ENCODE measurements at places on chromosomes 11 and 22.

DNA sequence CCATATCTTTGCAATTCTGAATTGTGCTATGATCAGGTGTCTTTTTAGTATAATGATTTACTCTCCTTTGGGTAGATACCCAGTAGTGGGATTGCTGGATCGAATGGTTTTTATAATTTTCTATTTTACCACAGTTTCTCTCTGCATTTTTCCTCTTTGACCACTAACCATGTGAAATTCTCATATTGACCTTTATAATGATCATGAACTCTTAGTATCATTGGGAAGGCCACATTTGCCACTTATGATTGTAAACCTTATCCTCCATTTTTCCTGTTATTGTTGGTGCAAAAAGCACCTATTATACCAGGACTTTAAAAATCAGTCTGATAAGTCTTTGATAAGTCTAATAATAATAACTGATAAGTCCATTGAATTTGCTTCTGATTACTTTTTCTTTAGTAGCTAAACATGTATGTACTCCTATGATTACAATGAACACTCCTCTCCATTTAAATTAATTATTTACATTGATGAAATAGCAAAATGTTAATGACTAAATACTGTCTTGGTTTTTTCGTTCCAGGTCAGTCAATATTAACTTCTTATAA is 9.6 kb downstream of the NEAT1 start:
- no peak for DNase-seq

- no peak for DNase-seq
Measured at GRCh38 chr11:57356268-57356667, 18.1 kb downstream of the P2RX3 start.

- DNase-seq: no peak
Measured at GRCh38 chr11:129352676-129353075, 23.0 kb upstream of the BARX2 start.

DNA sequence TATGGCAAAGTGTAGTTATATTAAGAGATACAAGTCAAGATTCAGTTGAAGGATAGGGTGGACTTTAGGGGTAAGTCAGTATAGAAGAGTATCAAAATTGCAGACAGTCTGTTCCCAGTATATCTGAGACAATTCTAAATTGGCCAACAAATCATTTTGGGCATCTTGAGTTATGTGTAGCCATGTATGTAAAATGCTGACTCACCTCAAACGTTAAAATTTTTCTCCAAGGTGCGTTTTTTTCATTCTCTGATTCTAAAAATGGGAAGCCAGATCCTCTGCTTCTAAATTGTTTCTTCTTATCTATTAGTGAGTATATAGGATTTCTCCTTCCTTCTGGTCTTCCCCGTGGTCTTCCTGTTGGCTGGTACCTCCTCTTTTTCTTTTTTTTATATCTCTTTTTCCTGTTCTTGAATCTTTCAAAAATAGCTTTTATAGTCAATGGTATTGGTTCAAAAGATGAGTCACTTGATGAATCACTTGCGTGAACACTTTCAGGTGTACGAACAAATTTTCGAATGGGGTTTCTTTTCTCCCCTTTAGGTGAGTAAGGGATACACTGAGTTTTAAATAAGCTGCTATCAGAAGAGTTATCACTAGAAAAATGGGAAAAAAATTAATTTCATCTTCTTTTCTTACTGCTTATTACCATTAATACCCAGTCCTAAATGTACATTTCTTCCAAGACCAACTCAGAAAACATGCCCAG is 3.2 kb downstream of the TAF1D start:
- no peak for DNase-seq

GRCh38 chr11:95095858-95096587 is 6.4 kb downstream of the ENDOD1 start:
- no peak for DNase-seq

DNA sequence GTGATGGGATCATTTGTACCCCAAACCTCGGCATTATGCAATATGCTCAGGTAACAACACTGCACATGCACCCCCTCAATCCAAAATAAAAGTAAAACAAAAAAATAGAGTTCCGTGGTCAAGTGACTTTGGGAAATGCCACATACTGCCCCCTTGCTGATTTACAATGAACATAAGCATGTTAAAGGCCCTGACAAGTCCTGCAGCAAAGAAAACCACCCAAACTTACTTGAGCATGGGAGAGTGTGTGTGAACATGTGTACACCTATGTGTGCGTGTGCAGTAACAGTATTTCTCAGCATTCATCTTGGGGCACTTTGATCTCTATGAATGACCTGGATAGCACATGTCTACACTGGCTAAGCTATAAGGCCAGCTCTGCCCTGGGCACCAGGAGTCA is 15.8 kb upstream of the IGSF22 start:
- no peak for DNase-seq

GRCh38 chr22:46237453-46238124 is 12.5 kb downstream of the CDPF1 start:
- DNase-seq: no peak

DNA sequence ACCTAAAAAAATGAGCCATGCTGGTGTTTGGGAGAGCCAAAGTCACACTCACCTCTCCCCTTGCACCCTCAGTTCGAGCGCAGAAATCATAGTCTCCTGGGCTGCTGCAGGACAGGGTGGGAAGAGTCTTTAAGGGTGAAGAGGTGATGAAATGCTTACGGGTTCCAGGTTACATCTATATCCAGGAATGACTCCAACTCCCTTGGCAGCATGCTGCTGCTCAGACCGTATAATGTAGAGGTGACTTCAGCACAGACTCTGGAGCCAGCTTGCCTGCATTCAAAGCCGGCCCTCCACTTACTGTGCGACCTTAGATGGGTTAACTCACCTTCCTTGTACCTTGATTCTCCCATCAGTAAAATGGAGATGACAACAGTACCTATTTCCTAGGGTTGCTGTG is 17.3 kb upstream of the PKNOX2 start:
- no peak for DNase-seq

GRCh38 chr11:6315811-6316425 is 4.4 kb downstream of the CAVIN3 start:
- no peak for DNase-seq

DNA sequence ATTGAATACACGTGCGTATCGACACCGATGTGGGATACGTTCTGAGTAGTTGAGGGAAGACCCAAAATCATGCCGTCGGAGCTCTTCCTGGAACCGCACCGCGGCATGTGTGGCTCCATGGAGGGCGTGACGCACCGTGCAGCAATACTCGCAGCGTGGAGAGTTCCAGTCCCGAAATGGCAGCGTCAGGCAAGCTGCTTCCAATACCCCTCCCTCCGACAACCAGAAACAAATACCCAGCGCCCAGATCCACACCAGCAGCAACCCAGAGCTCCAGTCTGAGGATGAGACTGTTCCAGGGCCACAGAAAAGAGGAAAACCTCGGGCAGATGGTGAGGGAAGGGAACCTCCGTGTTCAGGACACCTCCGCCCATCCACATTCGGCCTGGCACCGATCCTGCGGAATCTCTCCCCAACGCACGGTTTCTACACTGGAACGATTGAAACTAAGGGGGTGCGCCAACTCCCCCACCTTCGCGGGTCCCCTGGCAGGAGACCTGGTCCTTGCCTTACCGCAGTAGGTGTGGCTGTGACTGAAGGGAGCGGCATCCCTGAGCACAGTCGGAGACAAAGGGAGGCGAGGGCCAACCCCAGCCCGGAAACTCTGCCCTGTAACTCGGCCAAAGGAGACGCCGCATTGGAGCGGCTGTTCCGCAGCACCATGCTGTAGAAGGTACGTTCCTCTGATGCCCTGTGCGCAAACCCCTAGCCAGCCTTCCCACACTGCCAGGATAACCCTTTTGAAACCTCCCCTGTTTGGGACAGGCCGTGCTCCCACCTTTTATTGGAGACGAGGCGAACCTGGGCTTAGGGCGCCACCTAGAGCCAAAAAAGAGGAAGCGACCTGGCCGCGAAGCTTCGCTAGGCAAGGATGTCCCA is 28.2 kb downstream of the DBX1 start:
- no peak for DNase-seq

DNA sequence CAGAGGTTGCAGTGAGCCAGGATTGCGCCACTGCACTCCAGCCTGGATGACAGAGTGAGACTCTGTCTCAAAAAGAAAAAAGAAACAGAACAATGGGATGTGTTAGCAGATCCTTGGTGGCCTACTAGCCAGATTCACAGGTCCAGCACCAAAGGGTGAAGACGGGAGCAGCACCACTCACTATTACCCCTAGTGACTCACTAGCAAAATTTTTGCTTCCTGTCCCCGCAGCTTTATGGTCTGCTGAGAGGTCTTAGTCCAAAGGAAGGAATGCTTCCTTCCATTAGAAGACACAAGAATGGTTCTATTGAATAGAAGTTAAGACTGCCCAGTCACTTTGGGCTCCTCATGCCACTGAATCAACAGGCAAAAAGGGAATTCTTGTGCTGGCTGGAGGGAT is 35.9 kb upstream of the NUP50 start:
- no peak for DNase-seq

GRCh38 chr11:118108513-118108912 is 21.8 kb upstream of the SMIM35 start:
- no peak for DNase-seq

DNA sequence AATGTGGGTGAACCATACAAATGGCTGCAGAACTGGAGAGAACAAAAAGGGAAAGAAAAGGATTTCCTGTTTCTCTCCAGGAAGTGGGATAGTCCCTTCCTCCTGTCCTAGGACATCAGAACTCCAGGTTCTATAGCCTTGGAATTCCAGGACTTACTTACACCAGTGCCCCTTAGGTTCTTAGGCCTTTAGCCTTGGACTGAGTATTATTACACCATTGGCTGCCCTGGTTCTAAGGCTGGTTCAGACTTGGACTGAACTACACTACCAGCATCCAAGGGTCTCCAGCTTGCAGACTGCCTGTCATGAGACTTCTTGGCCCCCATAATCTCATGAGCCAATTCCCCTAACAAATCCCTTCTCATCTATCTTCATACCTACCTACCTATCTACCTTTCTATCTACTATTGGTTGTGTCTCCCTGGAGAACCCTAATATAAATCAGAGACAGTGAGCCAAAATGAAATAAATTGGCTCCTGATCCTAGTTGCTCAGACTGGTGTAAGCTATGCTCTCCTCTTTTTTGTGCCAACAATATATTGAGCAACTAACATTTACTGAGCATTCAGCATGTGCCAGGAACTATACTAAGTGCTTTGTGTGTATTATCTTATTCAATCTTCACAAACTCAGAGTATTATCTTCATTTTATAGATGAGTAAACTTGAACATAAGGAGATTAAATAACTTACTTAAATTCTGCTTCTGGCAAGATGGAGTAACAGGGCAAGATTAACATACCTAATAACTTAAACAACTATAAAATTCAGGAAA is 303.7 kb downstream of the TTC28 start:
- no peak for DNase-seq

- DNase-seq: no peak
Measured at GRCh38 chr11:122594986-122595645, 60.4 kb upstream of the UBASH3B start.

GRCh38 chr11:75810637-75811390 is 4.2 kb upstream of the UVRAG start:
- no peak for DNase-seq

GRCh38 chr11:26187639-26188038 is 144.3 kb upstream of the ANO3 start:
- DNase-seq: no peak

GRCh38 chr22:45329530-45329936 is 19.8 kb downstream of the FAM118A start:
- no peak for DNase-seq

DNA sequence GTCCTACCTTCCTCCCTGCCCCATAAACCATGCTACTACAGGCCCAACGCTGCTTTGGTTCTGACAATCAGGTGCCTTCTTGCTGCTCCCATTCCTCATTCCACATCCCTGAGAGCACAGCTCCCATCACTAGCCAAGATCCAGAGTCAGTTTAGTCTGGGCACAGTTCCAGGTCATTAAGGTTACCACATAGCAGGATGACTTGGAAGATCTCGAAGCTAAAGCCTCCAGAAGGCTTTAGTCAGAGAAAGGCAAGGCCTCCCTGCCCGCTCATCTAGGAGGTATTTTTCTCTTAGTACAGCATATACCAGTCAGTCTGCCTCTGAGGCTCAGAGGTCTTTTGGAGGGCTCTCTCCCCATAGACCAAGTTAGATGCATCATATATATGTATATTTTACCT is 30.3 kb downstream of the TRIM66 start:
- no peak for DNase-seq

DNA sequence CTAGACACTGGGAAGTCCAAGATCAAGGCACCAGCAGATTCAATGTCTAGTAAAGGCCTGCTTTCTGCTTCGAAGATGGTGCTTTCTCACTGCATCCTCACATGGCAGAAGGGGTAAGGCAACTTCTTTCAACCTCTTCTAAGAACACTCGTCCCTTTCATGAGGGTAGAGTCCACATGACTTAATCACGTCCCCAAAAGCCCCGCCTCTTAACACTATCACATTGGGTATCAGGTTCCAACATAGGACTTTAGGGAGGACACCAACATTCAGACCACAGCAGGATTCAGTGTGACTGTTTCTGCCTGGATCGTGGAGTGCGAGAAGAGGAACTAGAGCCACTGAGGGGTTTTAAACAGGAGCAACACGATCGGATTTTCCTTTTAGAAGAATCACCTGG is 3.7 kb upstream of the TIRAP start:
- no peak for DNase-seq

DNA sequence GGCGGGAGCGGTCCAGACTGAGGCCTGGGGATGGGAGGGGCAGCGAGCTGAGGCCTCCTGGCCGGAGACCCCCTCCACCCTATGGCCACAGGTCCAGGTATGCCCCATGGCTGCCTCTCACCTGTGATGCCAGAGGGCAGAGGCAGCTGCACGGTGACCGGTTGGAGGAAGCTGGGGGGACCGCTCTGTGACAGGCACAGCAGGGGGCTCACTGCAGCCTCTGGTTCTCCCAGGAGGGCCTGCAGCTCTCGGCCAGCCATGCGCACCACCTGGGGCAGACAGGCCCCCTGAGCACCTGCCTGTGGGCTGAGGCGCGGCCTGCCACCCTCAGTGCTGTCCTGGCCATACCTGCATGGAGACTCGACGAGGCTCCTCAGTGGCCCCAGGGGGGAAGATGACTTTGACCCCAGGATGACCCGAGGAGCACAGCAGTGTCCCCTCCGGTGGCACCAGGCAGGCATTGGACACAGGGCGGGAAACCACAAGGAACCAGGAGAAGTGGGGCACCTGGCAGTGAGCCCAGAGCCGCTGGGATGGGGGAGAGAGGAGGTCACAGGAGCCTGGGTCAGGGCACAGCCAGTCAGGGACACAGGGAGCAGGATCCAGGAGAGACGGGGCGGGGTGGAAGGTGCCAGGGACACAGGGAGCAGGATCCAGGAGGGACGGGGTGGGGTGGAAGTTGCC is 3.2 kb upstream of the SLC25A22 start:
- no peak for DNase-seq

GRCh38 chr11:76635991-76636738 is 34.4 kb downstream of the LRRC32 start:
- no peak for DNase-seq

- DNase-seq: no peak
Measured at GRCh38 chr22:36052505-36052941, 23.9 kb upstream of the RBFOX2 start.

Measured in stimulated activated CD4-positive, alpha-beta T cell treated with anti-CD3 and anti-CD28 coated beads, Interleukin-1b, Interleukin-23, amount 100 ng/mL, for 1 hour (primary cell).